ENCODE measurements at places on chromosomes 1 and 21. TPM values are rescaled to one million over a fixed set of nuclear protein-coding genes. Genes with fewer than 3 reads are reported as not detected.

DNA sequence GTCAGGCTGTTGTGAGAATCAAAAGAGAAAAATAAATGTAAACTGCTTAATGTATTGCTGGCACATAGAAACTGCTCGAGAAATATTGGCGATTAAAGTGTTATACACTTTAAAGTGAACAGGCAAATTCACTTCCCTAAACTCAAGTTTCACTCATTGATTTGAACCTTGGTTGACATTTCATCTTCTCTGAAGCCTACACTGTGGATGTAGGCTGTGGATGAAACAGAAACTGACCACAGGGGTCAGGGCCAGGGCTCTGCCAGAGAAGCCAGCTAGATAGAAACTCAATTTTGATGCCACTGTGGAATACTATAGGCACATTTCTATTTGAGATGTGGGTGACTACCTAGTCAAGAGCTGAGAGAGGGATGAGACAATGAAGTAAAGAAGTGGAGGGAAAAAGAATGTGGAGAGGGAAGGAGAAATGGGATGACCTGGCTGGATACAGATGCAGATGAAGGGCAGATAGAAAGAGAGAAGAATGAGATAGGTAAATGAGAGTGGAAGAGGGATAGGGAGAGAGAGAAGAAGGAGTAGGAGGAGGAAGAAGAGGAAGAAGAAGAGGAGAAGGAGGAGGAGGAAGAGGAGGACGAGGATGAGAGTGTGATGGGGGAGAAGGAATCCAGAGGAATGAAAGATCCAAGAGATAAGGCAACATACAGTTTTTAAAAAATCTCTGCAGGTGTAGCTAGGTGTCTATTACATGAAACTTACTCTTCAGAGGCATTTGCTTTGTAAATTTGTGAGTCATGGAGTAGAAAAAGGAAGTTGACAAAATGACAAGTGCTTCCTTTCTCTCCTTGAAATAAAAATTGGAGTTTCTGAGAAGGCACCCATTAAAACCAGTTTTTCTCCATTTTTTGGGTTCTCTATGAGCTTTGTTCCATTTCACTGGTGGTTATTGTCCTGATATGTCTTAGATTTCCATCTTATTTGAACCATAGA is 17.4 kb upstream of the CD1D start:
- H3K4me1 ChIP-seq: no peaks in the 10 kb centered on the region
- no peak overlapping the region for H3K27ac ChIP-seq
- no peaks in the 10 kb centered on the region for H3K27me3 ChIP-seq
- H3K36me3 ChIP-seq: no peaks in the 10 kb centered on the region
- no peak for DNase-seq

DNA sequence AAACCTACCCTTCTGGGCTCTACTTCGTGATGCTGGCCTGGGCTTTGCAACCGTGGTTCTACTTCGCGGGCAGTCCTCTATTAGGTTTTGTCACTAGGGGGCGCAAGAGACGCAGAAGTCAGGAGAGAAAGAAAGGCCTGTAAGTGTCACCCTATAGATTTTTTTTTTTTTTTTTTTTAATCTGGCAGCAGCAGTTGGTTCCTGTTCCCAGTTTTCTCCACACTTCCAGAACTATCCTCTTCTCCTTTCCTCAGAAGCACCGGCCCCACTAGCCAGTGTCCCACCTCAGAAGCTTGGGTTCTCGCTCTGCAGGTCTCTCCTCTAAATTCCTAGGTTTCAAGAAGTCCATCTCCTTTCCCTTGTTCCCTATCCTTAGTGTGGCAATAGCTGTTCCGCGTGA is 9.1 kb upstream of the LCE2D start:
- DNase-seq: peak; percentile 62
- no peak overlapping the region for H3K4me3 ChIP-seq
- H3K4me1 ChIP-seq: no peaks in the 10 kb centered on the region
- no peaks in the 10 kb centered on the region for H3K36me3 ChIP-seq

Gene PTGS2
- polyA plus RNA-seq: 0.54 TPM

DNA sequence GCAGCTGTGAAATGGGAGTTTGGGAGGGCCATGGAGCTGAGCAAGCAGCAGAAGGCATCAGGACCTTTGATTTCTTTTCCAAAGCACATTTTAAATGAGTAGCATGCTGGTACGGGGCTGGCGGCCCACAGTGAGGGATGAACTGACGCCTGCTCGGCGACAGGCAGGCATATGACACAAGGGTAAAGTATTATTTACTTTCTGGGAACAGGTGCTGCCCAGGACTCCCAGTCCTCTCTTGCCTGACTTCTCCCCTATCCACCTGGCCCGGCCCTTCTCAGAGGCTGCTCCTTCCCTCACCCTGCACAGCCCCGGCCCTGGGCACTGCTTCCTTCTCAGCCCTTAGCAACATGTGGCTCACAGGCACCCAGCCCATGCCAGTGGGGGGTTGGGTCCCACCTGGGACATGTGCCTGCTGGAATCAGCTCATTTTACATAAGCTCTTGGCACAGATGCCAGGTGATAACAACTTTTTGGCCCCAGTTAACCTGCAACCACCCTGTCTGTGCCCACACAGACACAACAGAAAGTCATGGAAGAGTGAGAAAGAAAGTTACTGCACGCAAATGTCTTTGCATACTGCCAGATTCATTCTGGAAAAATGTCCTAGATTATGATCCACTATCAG is 112.3 kb upstream of the GADD45A start:
- no peaks in the 10 kb centered on the region for H3K36me3 ChIP-seq
- DNase-seq: peak; percentile 71
- no peaks in the 10 kb centered on the region for H3K27me3 ChIP-seq

Gene CYP4X1
- 0.67 TPM for polyA plus RNA-seq

- no peak for DNase-seq
- H3K4me3 ChIP-seq: no peak overlapping the region
- no peak overlapping the region for H3K27ac ChIP-seq
- H3K4me1 ChIP-seq: no peaks in the 10 kb centered on the region
- H3K36me3 ChIP-seq: no peaks in the 10 kb centered on the region
These were observed 118.0 kb downstream of the AJAP1 start for GRCh38 chr1:4772294-4773010.

DNA sequence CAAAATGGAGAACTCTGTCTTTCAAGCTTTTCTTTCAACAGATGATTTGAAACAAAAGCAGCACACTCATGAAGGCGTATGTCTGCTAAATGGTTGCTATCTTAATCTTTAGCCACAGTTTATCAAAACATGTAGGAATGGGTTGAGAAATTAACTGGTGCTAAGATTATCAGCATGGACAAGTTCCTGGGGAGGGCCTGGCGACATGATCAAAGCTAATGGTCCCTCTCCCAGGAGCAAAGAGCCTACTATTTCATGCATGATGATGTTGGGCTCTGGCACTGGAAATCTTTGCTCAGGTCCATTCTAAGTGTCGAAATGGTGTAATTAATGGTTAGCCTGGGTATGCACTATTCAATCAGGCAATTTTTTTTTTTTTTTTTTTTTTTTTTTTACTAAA is 91.7 kb downstream of the SLC45A1 start:
- H3K4me3 ChIP-seq: no peak overlapping the region
- H3K4me1 ChIP-seq: peaks cover 57% of the 10 kb centered on the region
- H3K27me3 ChIP-seq: no peaks in the 10 kb centered on the region
- peak; percentile 61 for DNase-seq
- H3K36me3 ChIP-seq: no peaks in the 10 kb centered on the region
- peak overlapping the region; percentile 69 for H3K27ac ChIP-seq

GRCh38 chr1:245549996-245550719 is 395.4 kb downstream of the KIF26B start:
- no peaks in the 10 kb centered on the region for H3K27me3 ChIP-seq
- DNase-seq: no peak

- H3K4me1 ChIP-seq: peaks cover 33% of the 10 kb centered on the region
- H3K27ac ChIP-seq: peak overlapping the region; percentile 57
- no peak overlapping the region for H3K4me3 ChIP-seq
- H3K36me3 ChIP-seq: peaks cover 53% of the 10 kb centered on the region
- peak; percentile 47 for DNase-seq
These were observed 56.9 kb downstream of the SLC45A1 start for GRCh38 chr1:8374812-8375211.

Gene SLFNL1
- polyA plus RNA-seq: 1.6 TPM

DNA sequence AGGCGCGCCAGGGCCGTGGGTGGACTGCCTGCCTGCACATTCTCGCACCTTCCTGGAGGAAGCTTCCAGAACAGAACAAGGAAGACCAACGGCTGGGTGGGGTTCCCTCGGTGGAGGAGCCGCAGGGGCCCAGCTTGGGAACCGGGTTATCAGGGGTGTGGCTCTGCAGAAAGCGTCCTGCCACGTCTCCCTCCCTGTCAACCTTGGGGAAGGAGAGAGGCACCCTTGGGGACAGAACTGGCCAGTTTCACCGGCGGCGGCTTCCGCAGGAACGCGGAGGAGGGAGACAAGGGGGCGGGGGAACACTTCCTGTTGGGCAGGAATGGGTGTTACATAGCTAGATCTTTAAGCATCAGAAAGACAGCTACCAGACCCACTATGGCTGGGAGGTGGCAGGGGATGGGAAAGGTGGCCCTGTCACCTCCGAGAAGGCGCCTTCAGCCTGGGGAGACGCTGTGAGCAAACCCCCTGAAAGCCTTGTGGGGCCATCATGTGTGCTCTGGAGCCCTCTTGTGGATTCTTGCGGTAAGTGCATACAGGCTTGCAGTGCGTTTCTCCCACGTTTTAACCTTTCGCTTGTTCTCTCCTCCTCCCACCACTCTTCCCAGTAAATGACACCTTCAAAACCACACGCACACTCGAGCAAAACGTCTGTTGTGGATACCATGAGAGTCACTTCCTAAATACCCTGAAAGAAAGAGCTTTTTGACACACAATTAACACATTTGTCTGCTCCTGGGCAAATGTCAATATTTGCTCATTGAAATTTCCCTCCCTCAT is 3.8 kb upstream of the PLEKHA6 start:
- peak; percentile 93 for DNase-seq
- H3K36me3 ChIP-seq: peaks cover 71% of the 10 kb centered on the region
- no peaks in the 10 kb centered on the region for H3K4me1 ChIP-seq
- H3K27ac ChIP-seq: peak overlapping the region; percentile 79

- H3K36me3 ChIP-seq: no peaks in the 10 kb centered on the region
- no peaks in the 10 kb centered on the region for H3K27me3 ChIP-seq
- H3K4me1 ChIP-seq: peaks cover 7% of the 10 kb centered on the region
- no peak overlapping the region for H3K4me3 ChIP-seq
- H3K27ac ChIP-seq: no peak overlapping the region
These were observed 45.5 kb downstream of the CACHD1 start for GRCh38 chr1:64515427-64515826.
